Smooth muscle cell of the coronary artery (primary cell): ENCODE measurements at places on chromosomes 11 and 22. TPM values are rescaled to one million over a fixed set of nuclear protein-coding genes. Genes with fewer than 3 reads are reported as not detected.

PNPLA3 gene
- 0.47 and 2.4 TPM in 2 replicates for total RNA-seq

KRTAP5-9 gene
- total RNA-seq, result not detected in 2 replicates

PTGDR2 gene
- total RNA-seq, result 0.12 TPM in 1 of 2 replicates, not detected in the other

KCNJ11 gene
- total RNA-seq, result not detected in 2 replicates

ANO1 gene
- 0.23 and 5.3 TPM in 2 replicates for total RNA-seq

IGHMBP2 gene
- 6.5 and 9.9 TPM in 2 replicates for total RNA-seq

CREB3L1 gene
- total RNA-seq, result 15.1 and 19.9 TPM in 2 replicates

GAB4 gene
- not detected in 2 replicates for total RNA-seq

AP2A2 gene
- 19.6 and 28.2 TPM in 2 replicates for total RNA-seq

DERL3 gene
- total RNA-seq, result 0.23 TPM in 1 of 2 replicates, not detected in the other

KRTAP5-1 gene
- not detected in 2 replicates for total RNA-seq

OR52E8 gene
- not detected in 2 replicates for total RNA-seq

MUC5AC gene
- not detected in 2 replicates for total RNA-seq

ZC3H7B gene
- 39.3 and 61.9 TPM in 2 replicates for total RNA-seq

UPK3A gene
- total RNA-seq, result not detected in 2 replicates

TRIM49 gene
- not detected in 2 replicates for total RNA-seq

ASCL2 gene
- total RNA-seq, result not detected in 2 replicates

SLC16A8 gene
- 0.15 and 0.47 TPM in 2 replicates for total RNA-seq

CECR2 gene
- under 0.01 and 1.6 TPM in 2 replicates for total RNA-seq

PARVG gene
- not detected in 2 replicates for total RNA-seq

GPHA2 gene
- not detected in 2 replicates for total RNA-seq

PANX2 gene
- 0.35 and 0.98 TPM in 2 replicates for total RNA-seq

GRAMD4 gene
- total RNA-seq, result 14.7 and 28.1 TPM in 2 replicates

MAPK11 gene
- total RNA-seq, result 4.1 and 4.3 TPM in 2 replicates

GSTT2B gene
- 5.1 and 9.5 TPM in 2 replicates for total RNA-seq

NAALADL1 gene
- total RNA-seq, result 13.1 and 25.5 TPM in 2 replicates

CARD10 gene
- total RNA-seq, result 1.9 and 4.3 TPM in 2 replicates

SAA4 gene
- total RNA-seq, result not detected in 2 replicates

SLC22A12 gene
- not detected in 2 replicates for total RNA-seq

MUC5B gene
- total RNA-seq, result not detected in 2 replicates

TCN2 gene
- 4.6 and 4.9 TPM in 2 replicates for total RNA-seq

ZP1 gene
- 0.12 TPM in 1 of 2 replicates, not detected in the other for total RNA-seq

KDM4D gene
- total RNA-seq, result 0.23 and 0.60 TPM in 2 replicates

CRYBB3 gene
- not detected in 2 replicates for total RNA-seq

DRD4 gene
- total RNA-seq, result not detected in 2 replicates

PTPN5 gene
- not detected in 2 replicates for total RNA-seq

RTN3 gene
- total RNA-seq, result 24.1 and 35.3 TPM in 2 replicates
